AG08396 (cell line): ENCODE measurements at places on chromosomes 4 and X.

DNA sequence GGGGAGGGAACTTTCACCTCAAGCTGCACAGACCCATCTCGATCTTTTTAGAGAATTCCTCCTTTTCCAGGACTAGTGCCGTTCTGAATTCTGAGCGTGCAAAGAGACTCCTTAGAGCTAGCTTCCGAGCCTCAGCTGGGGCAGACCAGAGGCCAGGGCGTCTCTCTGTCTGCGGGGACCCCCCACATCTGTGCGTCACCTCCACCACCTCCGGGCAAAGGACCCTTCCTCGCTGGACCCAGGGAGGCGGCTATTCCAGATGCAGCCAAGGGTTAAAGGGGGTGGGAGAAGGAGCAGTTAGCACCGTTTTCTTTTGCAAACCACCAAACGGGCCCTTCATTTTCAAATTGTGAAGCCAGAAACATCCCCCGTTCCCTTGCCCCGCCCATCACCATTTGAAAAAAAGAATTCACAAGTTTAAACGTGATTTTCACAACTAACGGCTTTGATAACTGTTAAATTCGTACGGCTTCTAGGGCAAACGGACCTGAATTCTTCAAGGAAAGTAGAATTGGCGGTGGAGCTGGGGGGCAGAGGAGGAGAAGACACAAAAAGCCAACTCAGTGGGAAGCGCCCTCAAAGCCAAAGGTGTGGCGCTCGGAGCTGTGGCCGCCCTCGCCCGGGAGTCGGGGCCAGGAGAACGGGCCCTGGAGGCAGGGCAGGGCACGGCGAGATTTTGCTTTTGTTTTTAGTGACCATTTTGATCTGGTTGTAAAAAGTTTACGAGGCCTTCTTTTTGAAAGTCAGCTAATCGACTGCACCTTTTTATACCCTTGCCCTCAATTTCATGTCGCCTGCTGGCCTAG, 3.3 kb upstream of the PDGFRA start:
- peak; percentile 38 for DNase-seq

GRCh38 chr4:10092481-10093270, 23.9 kb downstream of the WDR1 start:
- no peak for DNase-seq

GRCh38 chrX:153794897-153795816, 689 bp downstream of the SSR4 start:
- DNase-seq = no peak

DNA sequence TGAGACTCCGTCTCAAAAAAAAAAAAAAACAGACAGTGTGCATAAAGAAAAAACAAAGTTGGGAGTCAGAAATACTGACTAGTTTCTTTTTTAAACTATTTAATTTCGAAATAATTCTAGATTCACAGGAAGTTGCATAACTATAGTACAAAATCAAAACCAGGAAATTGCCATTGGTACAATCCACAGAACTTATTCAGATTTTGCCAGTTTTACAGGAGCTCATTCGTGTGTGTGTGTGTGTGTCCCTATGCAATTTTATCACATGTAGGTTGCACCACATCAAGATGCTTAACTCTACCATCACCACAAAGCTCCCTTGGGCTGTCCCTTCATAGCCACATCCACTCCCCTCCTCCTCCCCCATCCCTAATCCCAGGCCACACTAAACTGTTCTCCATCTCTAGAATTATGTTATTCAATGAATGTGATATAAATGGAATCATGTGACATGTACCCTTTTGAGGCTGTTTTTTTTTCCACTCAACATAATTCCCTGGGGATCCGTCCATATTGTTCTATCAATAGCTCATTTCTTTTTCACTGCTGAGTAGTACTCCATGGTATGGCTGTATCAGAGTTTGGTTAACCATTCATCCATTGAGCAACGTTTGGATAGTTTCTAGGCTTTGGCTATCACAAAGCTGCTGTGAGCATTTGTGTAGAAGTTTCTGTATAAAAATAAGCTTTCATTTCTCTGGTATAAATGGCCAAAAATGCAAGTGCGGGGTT, 16.3 kb upstream of the DDX3X start:
- no peak for DNase-seq

GRCh38 chrX:129934461-129934860, 28.5 kb downstream of the UTP14A start:
- DNase-seq = no peak

- DNase-seq = no peak
These were observed 1.4 kb upstream of the CT47C1 start for GRCh38 chrX:119071381-119071780.

- no peak for DNase-seq
These were observed 370.7 kb downstream of the GRIA2 start for GRCh38 chr4:157591245-157591644.

GRCh38 chr4:147846318-147847155, 114.6 kb downstream of the ARHGAP10 start:
- DNase-seq = no peak

- peak; percentile 78 for DNase-seq
These were observed 37.3 kb upstream of the RASL11B start for GRCh38 chr4:52824603-52825459.

- no peak for DNase-seq
These were observed 2.4 kb downstream of the PPP2R2C start for GRCh38 chr4:6469898-6470501.

GRCh38 chr4:105184316-105184980, 37.8 kb downstream of the TET2 start:
- DNase-seq = no peak

DNA sequence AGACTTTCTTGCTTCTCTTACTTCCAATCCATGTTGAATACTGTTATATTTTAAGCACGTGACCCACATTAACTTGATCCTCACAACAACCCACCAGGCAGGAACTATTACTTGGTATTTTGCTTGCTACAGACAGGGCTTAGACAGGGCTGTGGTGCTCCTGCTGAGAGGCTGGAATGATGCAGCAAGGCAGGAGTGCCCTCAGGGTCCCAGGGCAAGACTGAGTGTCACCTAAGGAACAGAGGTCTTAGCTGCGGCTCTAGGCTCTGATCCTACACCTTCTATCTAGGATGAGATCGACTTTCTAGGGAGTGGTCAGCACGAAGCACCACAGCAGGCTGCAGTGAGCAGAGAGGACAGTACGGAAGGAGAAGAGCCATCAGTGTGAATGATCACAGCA, 20.0 kb downstream of the TAPT1 start:
- no peak for DNase-seq

GRCh38 chr4:148764720-148765119, 322.5 kb upstream of the NR3C2 start:
- DNase-seq = no peak

DNA sequence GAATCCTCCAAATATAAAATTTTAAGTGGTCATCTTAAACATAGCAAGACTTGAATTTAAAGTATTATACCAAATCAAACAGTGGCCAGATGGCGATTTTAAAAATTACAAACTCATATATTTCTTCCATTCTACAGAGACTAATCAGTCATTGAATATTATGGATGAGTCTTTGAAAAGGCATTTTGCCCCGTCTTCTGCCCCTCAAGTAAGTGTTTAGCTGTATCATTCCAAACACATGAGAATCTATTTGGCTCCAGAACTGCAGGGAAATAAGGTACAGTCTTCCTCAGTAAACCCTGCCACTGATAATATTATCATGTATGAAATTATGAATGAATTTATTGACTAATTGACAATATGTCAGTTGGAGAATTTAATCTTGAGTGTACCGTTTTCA, 191.0 kb downstream of the SLC7A11 start:
- DNase-seq = peak; percentile 29

DNA sequence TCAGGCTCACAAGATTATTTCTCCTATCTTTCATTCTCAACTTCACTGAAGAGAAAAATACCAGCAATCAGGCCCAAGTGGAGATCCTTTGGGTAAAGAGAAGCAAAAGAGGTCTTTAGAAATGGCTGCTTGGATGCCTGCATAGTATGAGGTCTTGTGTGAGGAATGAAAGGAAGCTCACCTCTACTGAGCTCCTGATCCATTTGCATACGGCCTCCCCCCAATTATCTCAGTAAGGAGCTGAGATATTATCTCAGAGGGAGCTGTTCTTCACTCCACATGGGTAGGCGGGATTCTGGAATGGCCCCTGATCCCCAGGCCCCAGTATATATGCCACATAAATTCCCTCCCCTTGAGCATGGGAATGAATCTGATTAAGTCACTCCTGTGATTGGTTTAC, 75.8 kb downstream of the EVC2 start:
- no peak for DNase-seq

DNA sequence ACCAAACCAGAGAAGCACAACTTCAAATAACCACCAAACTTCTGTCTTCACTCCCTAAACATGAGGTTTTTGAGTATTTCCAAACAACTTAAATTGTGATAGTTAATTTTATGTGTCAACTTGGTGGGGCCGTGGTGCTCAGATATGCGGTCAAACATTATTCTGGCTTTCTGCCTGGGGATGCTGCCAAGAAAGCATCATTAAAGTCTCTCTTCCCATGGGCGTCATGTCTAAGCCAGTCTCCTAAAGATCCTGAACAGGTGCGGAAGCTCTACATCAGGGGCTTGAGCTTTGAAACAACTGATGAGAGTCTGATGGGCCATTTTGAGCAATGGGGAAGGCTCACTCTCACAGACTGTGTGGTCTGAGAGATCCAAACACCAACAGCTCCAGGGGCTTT, 24.1 kb upstream of the SOD3 start:
- DNase-seq = no peak

DNA sequence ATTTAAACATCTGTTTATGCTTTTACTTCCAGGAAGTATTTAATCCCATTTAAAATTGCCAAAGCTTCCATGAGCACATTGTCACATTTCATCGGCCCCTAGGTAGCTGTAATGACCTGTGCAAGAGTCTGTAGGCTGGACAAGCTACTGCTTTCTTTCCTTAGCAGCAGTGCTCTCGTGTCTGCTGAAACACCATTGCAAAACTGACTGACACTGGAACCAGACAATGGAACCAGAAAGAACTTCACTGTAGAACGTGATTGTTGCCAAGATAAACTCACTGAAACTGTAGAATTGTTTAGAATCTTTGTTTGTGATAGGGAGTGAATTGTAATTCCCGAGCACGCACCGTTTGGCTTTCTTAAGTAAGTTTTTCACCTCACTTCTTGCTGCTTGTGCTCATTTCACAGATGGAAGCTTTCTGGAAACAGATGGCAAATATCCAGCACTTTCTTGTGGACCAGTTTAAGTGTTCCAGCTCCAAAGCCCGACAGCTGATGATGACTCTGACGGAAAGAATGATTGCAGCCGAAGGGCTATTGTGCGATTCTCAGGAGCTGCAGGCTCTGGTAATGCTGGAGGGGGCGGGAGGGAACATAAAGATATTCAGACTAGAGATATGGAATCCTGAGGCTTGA, 36.9 kb downstream of the EVC start:
- DNase-seq = peak; percentile 78

DNA sequence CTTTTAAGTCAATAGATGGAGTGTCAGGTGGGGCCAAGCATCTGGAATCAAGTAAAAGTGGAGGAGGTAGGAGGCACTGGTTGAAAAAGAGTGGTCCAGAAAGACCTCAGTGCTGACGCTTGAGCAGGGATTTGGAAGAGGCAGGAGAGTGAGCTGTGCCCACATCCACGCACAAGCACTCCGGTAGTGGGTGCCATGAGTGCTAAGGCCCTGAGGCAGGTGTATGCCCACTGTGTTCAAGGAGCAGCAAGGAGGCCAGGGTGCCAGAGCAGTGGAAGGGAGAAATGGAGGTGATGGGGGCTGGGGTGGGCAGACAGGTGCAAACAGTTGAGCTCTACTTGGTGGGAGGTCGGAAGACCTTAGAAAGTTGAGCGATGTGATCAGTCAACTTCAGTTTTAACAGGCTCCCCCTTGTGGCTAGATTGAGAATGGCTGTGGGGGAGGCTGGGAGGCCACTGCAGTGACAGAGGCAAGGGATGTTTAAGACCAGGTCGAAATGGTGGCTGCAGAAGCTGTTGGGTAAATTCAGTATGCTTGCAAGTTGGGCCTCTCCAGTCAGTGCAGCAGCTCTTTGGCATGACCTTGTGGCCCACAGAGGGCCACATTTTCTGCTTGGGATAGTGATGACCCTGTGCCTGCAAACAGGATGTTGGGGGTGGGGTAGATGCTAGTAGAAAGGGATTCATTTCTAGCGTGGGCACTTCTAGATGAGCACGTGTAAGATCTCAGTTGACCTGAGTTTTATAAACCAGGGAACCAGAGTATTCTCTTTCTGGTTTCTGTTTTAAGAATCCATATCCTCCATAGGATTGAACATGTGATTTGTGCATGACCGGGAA, 12.7 kb downstream of the TKTL1 start:
- peak; percentile 35 for DNase-seq

DNA sequence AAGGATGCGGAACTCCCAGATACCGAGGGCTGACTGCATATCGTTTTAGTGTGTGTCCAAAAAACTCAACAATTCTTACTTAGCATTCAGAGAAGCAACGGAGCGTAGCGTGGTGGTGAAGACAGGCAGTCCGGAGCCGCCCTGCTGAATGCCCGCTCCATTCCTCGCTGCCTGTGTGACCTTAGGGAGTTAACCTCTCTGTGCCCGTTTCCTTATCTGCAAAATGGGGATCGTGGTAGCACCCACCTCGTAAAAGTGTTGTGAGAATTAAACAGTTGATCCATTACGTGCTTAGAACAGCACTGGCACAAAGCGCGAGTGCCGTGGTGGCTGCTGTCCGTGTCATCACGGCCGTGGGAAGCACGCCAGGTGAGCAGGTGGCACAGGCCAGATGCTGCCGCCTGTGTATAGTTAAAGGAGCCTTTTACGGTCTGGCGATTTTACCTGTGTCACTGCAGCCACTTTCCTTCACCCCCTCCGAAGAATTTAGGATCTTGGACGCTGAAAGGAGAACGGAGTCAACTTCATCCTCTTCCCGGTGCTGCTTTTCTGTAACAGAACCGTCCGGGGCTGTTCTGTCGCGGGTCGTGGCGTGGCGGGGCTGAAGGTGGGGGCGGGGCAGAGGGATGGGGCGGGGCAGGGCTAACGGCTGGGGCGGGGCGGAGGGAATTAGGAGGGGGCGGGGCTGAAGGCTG, 885 bp downstream of the CCDC110 start:
- peak; percentile 29 for DNase-seq

- DNase-seq = no peak
These were observed 102.5 kb downstream of the DCHS2 start for GRCh38 chr4:154389148-154389547.

DNA sequence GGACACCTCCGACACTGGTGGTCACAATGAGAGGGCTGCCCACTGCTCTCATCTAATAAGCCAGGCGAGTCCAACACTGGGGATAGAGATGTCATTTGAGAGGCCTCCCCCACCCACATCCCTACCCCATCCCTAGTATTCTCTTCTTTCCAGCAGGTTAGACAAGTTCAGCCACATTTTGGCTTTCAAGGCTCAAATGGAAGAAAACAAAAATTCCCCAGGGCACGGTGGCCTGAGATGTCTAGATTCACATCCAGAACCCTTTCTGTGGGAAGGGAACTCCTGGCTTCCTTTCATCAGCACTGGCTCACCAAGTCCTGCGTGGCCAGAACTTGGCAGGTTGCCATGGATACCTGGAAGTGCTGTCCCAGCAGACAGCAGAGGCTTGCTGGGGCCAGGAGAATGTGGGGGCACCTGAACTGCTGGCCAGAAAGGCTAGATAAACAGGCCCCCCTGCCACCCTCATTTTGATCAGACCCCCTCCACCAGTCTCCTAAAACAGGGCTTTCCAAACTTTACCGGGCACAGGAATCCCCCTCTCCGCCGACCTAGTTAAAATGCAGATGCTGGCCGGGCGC, 1.3 kb upstream of the NYX start:
- DNase-seq = no peak

GRCh38 chr4:95256108-95256835, 292.5 kb downstream of the UNC5C start:
- DNase-seq = no peak

GRCh38 chr4:155319516-155319915, 57.2 kb downstream of the MAP9 start:
- no peak for DNase-seq
